Kidney tubule cell (primary cell): ENCODE measurements at places on chromosomes 4 and X.

- no peak for DNase-seq
Observed at GRCh38 chr4:99859618-99860017, 34.6 kb downstream of the LAMTOR3 start.

DNA sequence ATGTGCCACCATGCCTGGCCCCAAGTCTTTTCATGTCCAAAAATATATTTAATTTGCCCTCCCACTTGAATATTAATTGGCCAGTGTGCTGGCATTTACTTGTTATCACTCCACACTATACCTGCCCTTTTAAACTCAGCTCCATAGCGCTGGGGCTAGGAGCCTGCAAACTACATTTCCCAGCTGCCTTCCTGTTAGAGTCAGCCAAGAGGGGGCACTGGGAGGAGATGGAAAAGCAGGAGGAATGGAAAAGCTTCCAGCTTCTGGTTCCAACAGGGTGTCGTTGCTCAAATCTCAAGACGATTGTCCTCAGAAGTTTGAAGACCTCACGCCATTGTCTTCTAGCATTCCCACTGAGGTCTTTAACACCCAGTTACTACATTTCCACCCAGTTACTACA is 315.5 kb downstream of the BCOR start:
- DNase-seq: no peak

DNA sequence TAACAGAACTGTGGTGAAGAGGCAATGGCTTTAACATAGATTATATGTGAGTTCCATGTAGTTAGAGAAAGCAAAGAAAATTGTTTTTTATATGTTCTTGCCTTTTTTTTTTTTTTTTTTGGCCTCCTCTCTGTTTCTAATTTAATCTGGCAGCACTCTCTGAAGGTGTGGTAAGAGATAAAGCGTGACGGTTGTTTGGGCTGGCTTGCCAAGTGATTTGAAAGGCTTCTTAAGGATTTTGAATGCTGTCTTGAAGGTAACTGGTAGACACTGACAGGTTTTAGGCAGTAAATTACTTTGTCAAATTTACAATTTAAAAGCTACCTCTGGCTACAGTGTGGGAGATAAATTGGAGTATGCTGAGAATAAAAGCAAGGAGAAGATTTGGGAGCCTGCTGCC is 269.3 kb upstream of the HS3ST1 start:
- DNase-seq: peak; percentile 25

DNA sequence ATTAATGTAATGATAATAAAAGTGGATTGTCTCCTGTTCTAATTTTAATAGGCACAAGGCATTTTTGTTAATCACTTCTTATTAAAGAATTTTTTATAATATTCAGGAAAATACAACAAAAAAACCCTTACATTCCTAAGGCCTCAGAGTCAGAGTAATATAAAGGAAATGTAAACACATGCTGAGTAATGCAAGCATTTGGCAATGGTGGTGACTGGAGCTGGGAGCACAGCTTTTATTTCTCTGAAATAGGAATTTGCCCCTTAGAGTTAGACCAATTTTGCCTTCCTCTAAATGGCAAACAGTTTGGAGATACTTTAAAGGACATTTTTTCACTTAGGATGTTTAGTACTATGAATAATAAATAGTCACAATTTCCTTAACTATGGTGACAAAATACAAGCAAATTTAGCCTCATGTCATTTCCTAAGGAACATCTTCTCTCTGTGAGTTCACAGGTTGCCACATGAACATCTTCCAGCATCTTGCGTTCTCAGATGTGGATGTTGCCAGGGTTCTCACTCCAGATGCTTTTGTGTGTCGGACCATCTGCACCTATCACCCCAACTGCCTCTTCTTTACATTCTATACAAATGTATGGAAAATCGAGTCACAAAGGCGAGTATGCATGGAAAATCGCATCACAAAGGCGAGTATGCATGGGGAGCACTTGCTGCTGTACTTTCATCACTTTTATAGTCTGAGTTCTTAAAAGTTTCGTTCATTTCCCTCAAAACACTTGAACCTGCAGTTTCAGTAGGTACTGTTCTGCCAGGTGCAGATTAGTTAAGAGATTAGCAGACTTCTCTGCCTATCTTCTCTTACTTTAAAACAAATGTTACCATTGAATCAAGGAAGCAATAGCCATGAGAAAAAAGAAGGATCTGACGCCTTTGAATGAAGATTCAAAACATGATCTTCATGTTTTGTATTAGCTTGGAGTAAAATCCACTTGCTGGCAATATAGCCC is 15.9 kb upstream of the F11 start:
- DNase-seq: no peak

DNA sequence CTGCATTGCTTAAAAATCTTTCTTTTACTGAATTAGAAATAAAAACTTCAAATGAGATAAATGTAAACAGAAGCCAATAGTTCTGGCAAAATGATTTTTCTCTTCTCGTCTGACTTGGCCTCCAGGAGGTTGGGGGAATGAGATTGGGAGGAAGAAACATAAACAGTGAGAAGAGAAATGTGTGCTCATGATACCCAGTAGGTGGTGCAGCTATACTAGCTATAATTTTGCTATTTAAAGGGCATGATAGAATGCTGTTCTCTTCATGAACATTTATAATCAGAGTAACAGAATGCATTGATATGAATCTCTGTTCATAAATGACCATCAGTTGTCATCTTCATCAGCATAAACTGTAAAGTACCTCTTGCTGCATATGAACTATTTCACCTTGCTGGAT is 85.5 kb downstream of the TACR3 start:
- DNase-seq: no peak

GRCh38 chr4:181046809-181047208 is 1196.4 kb upstream of the TENM3 start:
- no peak for DNase-seq

- no peak for DNase-seq
Observed at GRCh38 chrX:88526385-88526784, 220.6 kb upstream of the CPXCR1 start.

DNA sequence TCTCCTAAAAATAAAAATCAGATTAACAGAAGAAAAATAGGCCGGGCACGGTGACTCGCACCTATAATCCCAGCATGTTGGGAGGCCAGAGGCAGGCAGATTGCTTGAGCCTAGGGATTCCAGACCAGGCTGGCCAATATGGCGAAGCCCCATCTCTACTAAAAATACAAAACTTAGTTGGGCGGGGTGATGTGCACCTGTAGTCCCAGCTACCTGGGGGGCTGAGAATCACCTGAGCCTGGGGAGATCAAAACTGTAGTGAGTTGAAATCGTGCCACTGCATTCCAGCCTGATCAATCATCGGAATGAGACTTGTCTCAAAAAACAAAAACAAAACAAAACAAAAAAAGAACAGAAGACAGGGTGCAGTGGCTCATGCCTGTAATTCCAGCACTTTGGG is 32.8 kb upstream of the NOCT start:
- DNase-seq: no peak

- no peak for DNase-seq
Observed at GRCh38 chr4:151430740-151431457, 21.9 kb downstream of the FHIP1A start.

DNA sequence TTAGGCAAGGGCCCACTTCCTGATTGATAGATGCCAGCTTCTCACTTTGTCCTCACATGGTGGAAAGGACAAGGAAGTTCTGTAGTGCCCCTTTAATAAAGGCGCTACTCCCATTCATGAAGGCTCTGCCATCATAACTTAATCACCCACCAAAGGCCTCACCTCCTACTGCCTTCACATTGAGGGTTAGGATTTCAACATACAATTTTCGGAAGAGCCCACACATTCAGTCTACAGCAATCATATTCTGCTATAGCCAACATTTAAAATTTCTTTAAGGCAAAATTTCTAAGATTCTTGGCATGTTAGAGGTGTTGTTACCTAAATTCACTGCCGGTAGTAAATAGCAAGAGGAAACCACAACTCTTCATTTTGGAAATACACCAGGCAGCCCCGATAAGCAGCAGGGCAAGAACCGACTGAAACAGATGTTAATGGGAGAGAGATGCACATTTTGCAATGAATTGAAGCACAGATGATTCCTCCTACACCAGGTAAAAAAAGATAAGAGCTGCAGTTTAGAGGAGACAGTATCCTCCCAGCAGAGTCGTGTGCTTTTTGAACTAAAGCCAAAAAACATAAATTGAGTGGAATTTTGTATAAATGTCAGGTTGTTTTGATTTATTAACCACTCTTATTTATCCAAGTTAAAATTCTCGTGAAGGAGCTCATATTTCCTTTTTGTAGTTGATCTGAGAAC is 594.9 kb downstream of the KCTD8 start:
- DNase-seq: no peak

GRCh38 chr4:84952004-84952403 is 14.5 kb downstream of the WDFY3 start:
- DNase-seq: peak; percentile 94

- no peak for DNase-seq
Observed at GRCh38 chrX:108732630-108733321, 3.6 kb downstream of the IRS4 start.

- DNase-seq: no peak
Observed at GRCh38 chr4:166064721-166065120, 191.7 kb downstream of the TLL1 start.

- no peak for DNase-seq
Observed at GRCh38 chr4:8831221-8832112, 40.2 kb downstream of the HMX1 start.

GRCh38 chr4:185144601-185145240 is 1.7 kb downstream of the SLC25A4 start:
- no peak for DNase-seq

DNA sequence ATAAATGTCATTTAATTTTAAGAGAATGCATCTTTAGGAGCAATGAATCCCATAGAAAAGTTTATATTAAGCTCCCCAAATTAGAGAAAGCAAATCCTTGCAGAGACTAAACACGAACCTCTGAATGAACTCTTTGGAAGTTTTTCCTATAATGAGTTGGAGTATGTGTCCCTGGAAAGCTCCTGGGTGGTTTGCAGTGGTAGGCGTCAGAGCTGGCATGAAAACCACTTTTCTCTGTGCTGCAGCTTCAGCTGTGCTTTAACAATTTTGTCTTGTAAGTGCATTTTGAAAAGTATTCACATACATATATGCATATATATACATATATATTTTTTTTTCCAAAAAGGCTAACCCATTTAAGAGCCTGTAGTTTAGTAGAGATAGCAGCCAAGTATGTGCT is 148.7 kb upstream of the TBC1D9 start:
- DNase-seq: no peak

DNA sequence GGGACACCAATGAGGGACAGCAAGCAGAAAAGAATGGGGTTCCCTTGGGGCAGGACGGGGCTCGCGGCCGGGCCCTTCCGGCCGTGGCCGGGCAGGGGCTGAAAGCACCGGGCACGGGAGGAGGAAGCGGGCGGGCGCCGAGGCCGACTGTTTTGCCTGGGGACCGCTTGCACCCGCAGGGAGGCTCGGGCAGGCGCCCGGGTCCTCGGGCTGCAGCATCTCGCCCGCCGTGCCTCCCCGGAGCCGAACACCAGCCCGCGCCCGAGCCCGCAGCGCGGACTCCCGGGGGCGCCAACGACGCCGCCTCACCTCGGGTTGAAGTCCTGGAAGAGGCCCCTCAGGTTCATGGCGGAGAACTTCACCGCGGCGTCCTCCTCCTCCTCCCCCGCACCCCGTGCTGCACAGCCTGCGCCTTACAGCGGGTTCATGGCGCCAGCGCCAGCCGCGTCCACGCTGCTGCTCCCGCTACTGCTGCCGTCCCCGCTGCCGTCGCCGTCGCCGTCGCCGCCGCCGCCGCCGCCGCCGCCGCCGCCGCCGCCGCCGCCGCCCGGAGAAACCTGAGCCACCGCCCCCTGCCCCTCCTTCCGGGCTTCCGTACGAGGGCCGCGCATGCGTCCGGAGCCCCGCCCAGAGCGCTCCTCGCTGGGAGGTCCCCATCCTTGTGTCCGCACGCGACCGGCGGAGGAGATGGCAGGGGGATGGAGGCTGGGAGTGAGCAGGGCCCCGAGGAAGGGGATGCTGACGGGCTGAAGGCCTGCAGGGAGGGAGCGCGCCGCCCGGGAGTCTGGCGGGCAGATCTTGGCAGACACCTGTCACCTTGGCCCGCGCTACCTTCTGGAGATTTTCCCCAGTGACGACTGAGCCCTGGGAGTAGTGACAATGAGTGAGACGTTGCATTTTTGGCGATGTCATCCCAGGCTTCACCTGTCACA is at the start of gene TMEM185A:
Gene TMEM185A, minus strand, starts transcription at position 559 of the 932 bp plus-strand sequence. Its CDS starts 212 bp downstream, at position 347.
- DNase-seq: peak; percentile 63

DNA sequence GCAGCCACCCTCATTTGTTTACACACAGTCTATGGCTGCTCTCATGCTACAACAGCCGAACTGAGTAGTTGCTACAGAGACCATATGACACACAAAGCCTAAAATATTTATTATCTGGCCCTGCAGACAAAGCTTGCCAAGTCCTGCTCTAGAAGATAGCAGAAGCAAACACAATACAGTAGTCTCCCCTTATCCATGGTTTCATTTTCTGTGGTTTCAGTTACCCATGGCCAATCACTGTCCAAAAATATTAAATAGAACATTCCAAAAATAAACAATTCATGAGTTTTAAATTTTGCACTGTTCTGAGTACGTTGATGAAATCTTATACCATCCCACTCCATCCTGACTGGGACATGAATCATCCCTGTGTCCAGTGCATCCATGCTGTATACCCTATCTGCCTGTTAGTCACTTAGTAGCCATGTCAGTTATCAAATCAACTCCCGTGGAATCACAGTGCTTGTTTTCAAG is 40.2 kb upstream of the ZNF81 start:
- DNase-seq: peak; percentile 17

DNA sequence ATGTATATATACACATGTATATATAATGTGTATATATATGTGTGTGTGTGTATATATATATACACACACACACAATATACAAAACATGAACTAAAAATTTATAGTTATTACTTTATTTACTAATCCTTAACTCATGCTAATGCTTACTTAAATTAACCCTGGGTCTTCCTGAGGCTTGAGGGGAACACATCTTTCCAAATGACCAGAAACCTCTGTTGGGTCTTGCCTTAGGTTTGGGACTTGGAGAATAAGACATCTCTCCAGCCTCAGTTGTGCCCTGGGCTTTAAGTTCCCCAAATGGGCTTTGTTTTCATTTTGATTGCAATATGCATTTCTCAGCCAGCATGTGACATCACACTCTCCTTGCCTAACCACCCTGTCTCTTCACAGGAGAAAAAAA is 7.7 kb downstream of the GEMIN8 start:
- no peak for DNase-seq

DNA sequence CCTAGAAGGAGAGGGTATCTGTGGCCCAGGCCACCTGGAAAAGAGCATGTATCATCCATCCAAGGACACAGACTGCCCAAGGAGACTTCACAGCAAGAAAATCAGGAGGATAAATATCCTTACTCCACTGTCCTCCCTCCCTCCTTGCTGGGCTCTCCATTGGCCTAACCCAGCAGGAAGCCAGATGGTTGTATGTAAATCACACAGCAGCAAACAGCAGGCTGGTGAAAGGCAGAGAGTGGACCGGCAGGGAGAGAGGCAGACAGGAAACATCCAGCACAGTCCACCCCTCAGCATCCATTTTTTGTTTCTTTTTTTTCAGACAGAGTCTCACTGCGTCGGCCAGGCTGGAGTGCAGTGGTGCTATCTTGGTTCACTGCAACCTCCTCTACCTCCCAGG is 17.5 kb downstream of the TXK start:
- no peak for DNase-seq

- no peak for DNase-seq
Observed at GRCh38 chr4:47659342-47659741, 174.3 kb downstream of the ATP10D start.
